ENCODE measurements at places on chromosomes 2 and 18.
A peak's percentile ranks its signal among the peaks of the same experiment; 100 is the strongest.

DNA sequence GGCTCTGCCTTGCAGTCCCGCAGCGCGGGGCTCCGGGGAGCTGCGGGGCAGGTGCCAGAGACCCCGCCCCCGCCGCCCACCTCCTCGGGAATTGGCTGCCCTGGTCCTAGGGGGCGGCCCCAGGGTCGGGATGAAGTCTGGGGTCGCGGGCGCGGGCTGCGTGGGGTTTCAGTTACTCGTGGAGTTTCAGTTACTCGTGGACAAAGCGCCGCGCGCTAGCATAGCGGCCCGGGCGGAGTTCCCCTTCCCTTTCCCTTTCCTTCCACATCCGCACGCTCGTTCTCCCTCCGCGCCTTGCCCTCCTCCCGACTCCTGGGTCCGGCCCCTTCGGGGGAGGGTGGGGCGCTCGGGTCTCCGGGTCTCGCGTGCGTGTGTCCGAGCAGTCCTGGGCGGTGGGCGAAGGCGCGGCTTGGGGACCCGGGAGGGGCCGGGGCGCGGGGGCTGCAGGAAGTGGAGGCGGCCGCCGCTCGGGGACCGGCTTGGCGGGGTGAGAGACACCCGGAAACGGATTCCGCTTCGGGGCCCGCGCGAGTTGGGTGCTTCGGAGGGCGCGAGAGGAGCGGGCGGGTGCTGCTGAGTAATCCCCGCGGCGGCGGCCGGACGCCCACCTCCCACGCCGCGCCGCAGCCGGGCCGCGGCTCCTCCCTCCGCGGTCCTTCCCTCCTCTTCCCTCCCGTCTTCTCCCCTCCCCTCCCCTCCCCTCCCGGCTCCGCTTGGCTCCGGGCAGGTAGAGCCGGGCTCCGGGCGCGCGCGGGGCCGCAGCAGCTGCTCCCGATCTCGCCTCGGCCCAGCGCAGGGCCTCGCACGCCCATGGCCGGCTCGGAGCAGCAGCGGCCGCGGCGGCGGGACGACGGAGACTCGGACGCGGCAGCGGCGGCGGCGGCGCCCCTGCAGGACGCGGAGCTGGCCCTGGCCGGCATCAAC, at the start of gene TTC39C:
Gene TTC39C (plus strand): TSS at position 693 of the 924 bp plus-strand sequence. CDS start 118 bp downstream, at position 811.
- DNase-seq: no peak

DNA sequence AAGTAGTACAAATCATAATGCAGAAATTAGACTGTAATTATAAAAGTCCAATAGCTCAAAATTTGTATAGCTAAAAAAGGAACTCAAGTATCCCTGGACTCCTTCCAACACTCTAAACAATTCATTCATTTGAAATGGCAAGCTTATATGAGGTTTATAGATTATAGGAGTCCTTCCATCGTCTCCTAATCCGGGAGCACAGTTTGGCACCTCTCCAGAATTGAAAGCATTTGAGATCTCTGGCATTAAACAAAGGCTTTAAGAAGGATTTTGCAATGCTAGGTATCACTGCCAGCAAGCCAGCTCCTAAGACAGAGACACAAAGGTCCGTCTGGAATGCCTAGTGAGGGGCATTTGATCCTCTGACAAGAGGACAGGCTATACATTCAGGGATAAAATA, 90.9 kb downstream of the ACVR1 start:
- DNase-seq: peak; percentile 53

DNA sequence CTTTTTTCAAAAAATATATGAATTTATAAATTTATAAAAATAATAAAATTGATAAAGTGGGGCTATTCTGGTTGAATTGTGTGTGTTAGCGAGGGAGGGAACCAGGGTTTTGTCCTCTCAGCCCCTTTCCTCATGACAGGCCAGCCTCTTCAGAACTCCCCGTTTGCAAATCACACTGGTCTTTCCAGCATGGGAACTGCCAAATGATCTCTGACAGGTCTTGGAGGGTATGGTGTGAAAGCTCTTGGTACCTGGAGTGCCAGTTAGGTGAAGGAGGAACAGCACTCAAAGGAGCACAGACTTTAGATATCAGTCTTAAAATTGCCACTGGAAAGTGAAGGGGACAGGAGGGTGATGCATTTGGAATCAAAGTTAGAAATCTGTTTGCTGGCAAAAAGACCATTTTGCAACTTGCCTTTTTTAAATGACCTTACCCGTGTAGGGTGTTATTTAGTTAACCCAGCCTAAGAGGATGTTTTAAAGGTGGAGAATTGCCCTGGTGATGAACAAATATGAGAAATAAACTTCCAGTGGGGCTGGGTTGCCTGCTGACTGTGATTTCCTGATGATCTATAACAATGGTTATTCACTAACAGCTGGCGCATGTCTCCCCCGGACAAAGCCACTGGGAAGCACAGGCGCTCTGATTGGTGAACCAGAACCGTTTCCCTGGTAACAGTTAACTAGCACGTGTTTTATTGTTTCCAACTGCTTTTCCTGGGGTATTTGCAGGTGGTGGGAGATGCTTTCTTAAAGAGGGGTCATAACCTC, 85.3 kb upstream of the EFEMP1 start:
- peak; percentile 80 for DNase-seq

- DNase-seq: no peak
These were observed 41.3 kb upstream of the TMEM247 start for GRCh38 chr2:46438102-46438501.

- DNase-seq: no peak
These were observed 140.6 kb upstream of the ID2 start for GRCh38 chr2:8541223-8541622.

GRCh38 chr2:218806346-218806978, 24.5 kb downstream of the CYP27A1 start:
- DNase-seq: peak; percentile 38

- no peak for DNase-seq
These were observed 6.8 kb downstream of the PECR start for GRCh38 chr2:216074794-216075193.

- DNase-seq: no peak
These were observed 99.4 kb downstream of the NEB start for GRCh38 chr2:151634736-151635467.

- DNase-seq: no peak
These were observed 12.2 kb downstream of the METAP1D start for GRCh38 chr2:172011812-172012575.

DNA sequence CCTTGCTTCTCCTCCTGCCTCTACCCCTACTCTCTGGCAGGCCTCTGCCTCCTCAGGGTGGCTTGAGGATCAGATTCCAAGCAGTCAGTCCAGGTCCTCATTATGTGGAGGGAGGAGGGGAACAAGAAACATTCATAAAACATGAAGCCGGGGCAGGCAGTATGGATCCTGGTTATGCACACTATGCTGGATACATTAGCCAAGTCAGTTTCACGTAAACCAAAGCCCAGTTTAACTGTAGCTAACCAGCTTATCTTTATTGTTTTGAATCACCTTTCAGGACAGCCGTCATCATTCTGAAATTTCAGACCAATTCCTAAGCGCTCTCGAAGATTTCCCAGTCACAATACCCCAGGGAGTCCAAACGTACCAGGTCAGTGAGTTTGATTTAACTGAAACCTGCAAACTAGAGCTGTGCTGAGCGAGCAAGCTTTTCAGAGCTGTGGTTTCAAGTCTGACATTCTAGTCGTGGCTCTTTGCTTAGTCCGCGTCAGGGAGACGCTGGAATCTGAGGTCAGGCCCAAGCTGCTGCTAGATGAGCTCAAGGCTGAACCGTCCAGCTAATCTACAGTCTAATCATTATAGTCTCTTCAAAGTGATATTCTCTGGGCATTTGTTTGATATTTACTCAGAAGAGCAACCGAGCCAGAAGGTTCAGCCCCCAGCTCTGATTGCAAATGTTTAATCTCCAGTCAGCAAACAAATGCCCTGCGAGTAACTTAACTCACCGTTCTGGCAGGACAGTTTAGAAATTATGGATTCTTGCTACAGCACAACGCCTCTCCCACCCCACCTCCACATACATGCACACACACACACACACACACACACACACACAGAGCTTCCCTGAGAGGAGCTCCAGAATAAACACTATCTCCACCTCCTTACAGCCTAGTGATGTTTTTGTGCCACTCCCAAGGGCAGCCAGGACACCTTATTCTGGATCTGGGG, 63.8 kb upstream of the BZW1 start:
- DNase-seq: no peak

DNA sequence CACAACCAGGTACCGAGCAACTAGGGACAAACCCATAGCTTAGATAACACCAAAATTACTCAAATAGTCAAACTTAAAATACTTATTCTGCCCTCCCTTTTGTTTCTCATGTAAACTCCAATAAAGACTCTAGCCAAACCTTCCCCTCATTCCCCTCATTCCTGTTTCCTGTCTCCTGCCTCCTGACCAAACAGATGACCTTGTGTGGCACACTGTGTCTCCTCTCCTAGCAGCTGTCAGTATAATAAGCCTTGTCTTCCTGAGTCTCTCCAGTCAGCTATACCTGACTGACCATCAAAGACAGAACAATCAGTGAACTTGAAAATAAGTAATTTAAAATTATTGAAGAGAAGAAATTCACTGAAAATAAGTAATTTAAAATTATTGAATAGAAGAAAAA, 14.3 kb downstream of the SULT1C4 start:
- DNase-seq: no peak

GRCh38 chr2:200408428-200409316, 101.2 kb downstream of the KCTD18 start:
- no peak for DNase-seq

DNA sequence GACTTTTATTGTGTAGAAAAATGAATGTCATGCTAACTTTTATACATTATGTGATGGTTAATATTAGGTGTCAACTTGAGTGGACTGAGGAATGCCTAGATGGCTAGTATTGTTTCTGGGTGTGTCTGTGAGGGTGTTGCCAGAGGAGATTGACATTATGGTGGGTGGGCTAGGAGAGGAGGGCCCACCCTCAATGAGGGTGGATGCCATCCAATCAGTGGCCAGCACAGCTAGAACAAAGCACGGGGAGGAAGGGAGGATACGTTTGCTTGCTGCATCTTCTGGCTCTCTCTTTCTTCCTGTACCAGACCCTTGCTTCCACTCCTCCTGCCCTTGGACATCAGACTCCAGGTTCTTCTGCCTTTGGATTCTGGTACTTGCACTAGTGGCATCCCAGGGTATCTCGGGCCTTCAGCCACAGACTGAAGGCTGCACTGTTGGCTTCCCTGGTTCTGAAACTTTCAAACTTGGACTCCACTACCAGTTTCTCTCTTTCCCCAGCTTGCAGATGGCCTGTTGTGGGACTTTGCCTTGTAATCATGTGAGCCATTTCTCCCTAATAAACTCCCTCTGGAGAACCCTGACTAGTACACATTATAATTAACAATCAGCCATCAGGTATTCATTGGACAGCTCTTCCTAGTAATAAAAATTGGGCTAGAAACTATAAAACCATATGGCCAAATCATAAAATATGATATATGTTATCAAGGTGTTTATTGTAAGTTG, 31.7 kb upstream of the ZCCHC2 start:
- no peak for DNase-seq

- DNase-seq: no peak
These were observed 83.2 kb downstream of the ZAP70 start for GRCh38 chr2:97796465-97797126.

DNA sequence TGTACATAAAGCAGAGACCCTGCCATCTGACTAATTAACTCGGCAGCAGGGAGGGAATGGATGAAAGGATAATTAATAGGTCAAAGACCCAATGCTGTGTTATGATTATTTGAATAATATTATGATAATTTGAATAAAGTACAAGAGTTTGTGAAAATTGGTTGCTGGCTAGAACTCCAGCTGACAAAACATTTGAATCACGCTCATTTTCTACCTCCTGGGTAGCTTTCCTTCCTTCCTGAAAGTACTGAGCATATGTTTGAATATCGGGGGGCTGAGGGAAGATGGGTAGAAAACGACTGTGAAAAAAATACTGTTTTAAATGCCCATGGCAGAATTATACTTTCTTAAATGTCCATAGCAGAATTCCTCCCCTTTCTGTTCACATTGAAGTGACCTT, 243.6 kb upstream of the RBMS1 start:
- DNase-seq: no peak

GRCh38 chr2:168964251-168964807, 63.2 kb downstream of the G6PC2 start:
- DNase-seq: no peak

DNA sequence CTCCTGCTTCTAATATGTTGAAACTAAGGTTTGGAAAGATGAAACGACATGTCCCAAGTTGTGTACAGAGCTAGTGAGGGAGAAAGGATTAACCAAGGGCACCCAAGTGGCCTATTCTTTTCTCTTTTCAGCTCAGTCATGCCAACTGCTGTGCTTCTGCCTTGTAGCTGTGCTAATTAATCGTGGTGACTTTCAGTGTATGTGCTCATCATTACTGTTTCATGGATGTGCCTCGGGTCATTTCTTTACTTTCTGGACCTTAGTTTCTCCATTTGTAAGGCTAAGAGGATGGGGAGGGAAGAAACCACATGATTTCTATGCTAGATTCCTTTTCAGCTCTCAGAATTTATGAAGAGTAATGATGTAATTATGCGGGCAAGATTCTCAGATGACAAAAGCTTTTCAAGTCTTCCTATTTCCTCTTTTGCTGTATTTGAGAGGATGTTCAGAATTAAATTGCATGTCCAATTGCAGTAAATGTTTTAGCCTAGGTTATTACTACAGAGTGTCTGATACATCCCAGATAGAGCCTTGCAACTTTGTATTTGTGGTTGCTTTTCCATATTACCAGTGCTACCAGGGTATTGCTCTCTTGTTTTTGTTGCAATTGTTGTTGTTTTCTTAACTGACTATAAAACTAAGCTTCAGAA, 621.2 kb downstream of the CNTNAP5 start:
- no peak for DNase-seq

- DNase-seq: no peak
These were observed 2.0 kb upstream of the OSR1 start for GRCh38 chr2:19360266-19360965.

DNA sequence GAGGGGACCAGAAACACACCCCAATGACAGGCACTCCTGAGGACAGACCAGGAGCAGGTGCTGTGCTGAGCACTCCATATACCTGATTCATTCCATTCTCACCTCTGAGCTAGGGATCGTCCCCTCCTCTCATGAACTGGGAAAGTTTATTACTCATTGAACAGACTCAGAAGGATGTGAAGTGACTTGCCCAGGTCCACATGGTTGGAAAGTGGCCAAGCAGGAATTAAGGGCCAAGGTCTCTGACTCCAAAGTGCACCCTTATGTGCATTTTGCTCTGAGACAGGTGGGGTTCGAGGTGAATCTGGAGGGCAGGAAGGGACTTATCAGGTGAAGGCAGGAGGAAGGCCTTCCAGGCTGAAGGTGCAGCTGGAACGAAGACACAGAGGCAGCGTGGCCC, 25.1 kb upstream of the PLB1 start:
- no peak for DNase-seq

DNA sequence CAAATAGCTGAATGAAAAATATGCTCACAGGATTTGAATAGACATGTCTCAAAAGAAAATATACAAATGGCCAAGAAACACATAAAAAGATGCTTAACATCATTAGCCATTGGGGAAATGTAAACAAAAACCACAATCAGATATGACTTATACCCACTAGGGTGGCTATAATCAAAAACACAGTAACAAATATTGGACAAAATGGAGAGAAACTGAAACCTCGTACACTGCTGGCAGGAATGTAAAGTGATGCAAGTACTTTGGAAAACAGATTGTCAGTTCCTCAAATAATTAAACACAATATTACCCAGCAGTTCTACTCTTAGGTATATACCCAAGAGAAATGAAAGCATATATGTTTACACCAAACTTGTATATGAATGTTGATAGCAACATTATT, 213.0 kb downstream of the PHLPP1 start:
- DNase-seq: no peak
